ENCODE measurements at places on chromosomes 12 and 14. TPM values are rescaled to one million over a fixed set of nuclear protein-coding genes. Genes with fewer than 3 reads are reported as not detected.

Gene GALNT8
- 0.11 TPM for total RNA-seq

Gene PRB2
- total RNA-seq: not detected

- H3K36me3 ChIP-seq: no peaks in the 10 kb centered on the region
- DNase-seq: no peak
Observed at GRCh38 chr12:27285403-27285802, 41.3 kb downstream of the STK38L start.

- no peak overlapping the region for H3K27ac ChIP-seq
- peaks cover 37% of the 10 kb centered on the region for H3K4me1 ChIP-seq
- H3K4me3 ChIP-seq: peak overlapping the region; percentile 81
- no peaks in the 10 kb centered on the region for H3K36me3 ChIP-seq
- no peak for DNase-seq
- no peaks in the 10 kb centered on the region for H3K27me3 ChIP-seq
Observed at GRCh38 chr12:110744151-110744571, 1.5 kb upstream of the PPP1CC start.

Gene KLHDC2
- 52.3 TPM for total RNA-seq

DNA sequence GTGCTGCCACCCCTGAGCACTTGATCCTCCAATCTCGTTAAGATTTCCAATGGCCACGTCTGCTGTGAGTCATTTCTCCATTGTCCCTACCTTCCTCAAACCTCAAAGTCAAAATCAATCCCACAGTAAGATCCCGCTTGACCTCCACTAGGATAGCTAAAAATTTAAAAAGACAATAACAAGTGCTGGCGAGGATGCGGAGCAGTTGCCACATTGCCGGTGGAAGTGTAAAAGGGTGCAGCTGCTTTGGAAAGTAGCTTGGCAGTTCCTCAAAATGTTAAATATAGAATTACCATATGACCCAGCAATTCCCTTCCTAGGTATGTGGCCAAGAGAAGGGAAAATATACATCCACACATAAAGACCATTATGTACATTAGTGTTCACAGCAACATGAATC, 9.5 kb upstream of the BCL7A start:
- H3K27ac ChIP-seq: no peak overlapping the region
- no peaks in the 10 kb centered on the region for H3K27me3 ChIP-seq
- DNase-seq: no peak
- H3K4me3 ChIP-seq: no peak overlapping the region
- H3K4me1 ChIP-seq: peaks cover 14% of the 10 kb centered on the region
- H3K36me3 ChIP-seq: no peaks in the 10 kb centered on the region

Gene TBX3
- 46.4 TPM for total RNA-seq

DNA sequence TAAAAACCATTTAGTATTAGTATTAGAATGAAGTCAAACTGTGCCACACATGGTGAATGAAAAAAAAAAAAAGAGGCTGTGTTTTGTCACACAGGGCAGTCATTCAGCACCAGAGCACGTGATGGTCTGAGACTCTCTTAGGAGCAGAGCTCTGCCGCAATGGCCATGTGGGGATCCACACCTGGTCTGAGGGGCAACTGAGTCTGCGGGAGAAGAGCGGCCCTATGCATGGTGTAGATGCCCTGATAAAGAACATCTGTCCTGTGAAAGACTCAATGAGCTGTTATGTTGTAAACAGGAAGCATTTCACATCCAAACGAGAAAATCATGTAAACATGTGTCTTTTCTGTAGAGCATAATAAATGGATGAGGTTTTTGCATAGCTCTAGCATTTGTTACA, 12.2 kb upstream of the BDKRB1 start:
- H3K4me3 ChIP-seq: no peak overlapping the region
- no peaks in the 10 kb centered on the region for H3K36me3 ChIP-seq
- no peaks in the 10 kb centered on the region for H3K27me3 ChIP-seq
- H3K27ac ChIP-seq: no peak overlapping the region

Gene RASAL1
- total RNA-seq: 0.89 TPM

GRCh38 chr12:10214136-10214894, 1.6 kb downstream of the GABARAPL1 start:
- H3K4me1 ChIP-seq: peaks cover 32% of the 10 kb centered on the region
- H3K27ac ChIP-seq: peak overlapping the region; percentile 100
- H3K36me3 ChIP-seq: peaks cover 44% of the 10 kb centered on the region
- no peaks in the 10 kb centered on the region for H3K27me3 ChIP-seq
- DNase-seq: no peak

Gene RNU4-1
- 2,232 TPM for total RNA-seq

DNA sequence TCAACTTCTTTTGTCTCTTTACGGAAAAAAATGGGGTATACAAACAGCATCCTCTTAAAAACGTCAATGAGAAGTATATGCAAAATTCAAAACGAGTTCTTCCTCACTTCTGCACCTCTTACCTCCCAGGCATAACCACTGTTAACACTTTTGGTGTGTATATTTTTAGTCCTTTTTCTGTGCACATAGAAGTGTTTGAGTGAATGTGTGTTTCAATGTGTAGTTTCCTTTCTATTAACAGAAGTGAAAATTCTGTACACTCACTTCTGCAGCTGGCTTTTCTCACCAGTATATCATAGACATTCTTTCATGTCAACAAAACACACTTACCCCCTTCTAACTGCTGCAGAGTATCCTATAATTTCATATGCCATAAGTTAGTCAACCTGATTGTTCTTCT, 5.4 kb downstream of the UBR7 start:
- peaks cover 10% of the 10 kb centered on the region for H3K4me1 ChIP-seq
- no peak overlapping the region for H3K27ac ChIP-seq
- no peak overlapping the region for H3K4me3 ChIP-seq
- H3K27me3 ChIP-seq: no peaks in the 10 kb centered on the region
- H3K36me3 ChIP-seq: no peaks in the 10 kb centered on the region

Gene KIF21A
- 33.6 TPM for total RNA-seq

DNA sequence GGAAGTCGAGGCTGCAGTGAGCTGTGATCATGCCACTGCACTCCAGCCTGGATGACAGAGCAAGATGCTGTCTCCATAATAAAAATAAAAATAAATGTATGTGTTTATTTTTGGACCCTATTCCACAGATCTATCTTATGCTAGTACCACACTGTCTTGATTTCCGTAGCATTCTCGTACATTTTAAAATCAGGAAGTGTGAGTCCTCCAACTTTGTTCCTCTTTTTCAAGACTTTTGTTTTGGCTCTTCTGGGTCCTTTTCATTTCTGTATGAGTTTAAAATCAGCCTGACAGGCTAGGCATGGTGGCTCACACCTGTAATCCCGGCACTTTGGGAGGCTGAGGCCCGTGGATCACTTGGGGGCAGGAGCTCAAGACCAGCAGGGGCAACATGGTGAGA, 25.8 kb downstream of the DAO start:
- H3K36me3 ChIP-seq: no peaks in the 10 kb centered on the region
- no peaks in the 10 kb centered on the region for H3K4me1 ChIP-seq
- no peak overlapping the region for H3K27ac ChIP-seq
- H3K27me3 ChIP-seq: no peaks in the 10 kb centered on the region
- H3K4me3 ChIP-seq: no peak overlapping the region

GRCh38 chr12:26162905-26163304, 32.5 kb upstream of the SSPN start:
- DNase-seq: no peak
- H3K36me3 ChIP-seq: no peaks in the 10 kb centered on the region
- no peak overlapping the region for H3K4me3 ChIP-seq

Gene CAPZA3
- total RNA-seq: not detected

Gene BRAP
- 29.6 TPM for total RNA-seq

GRCh38 chr14:101276309-101277091, 284.8 kb upstream of the DIO3 start:
- H3K27me3 ChIP-seq: no peaks in the 10 kb centered on the region
- no peak overlapping the region for H3K4me3 ChIP-seq
- DNase-seq: no peak

Gene OSBPL8
- total RNA-seq: 60.1 TPM

- peaks cover 14% of the 10 kb centered on the region for H3K36me3 ChIP-seq
- no peaks in the 10 kb centered on the region for H3K27me3 ChIP-seq
- peak overlapping the region; percentile 79 for H3K4me3 ChIP-seq
- DNase-seq: no peak
Observed at GRCh38 chr12:6688543-6688998, 604 bp downstream of the ZNF384 start.

- no peak overlapping the region for H3K4me3 ChIP-seq
- no peaks in the 10 kb centered on the region for H3K27me3 ChIP-seq
- H3K4me1 ChIP-seq: peaks cover 15% of the 10 kb centered on the region
- H3K36me3 ChIP-seq: no peaks in the 10 kb centered on the region
- no peak for DNase-seq
- no peak overlapping the region for H3K27ac ChIP-seq
Observed at GRCh38 chr12:105348561-105348960, 18.1 kb downstream of the C12orf75 start.

- no peak overlapping the region for H3K4me3 ChIP-seq
- H3K36me3 ChIP-seq: no peaks in the 10 kb centered on the region
- H3K27me3 ChIP-seq: no peaks in the 10 kb centered on the region
- peak overlapping the region; percentile 58 for H3K27ac ChIP-seq
Observed at GRCh38 chr12:6180268-6181051, 19.7 kb upstream of the CD9 start.

Gene NAV3
- 2.2 TPM for total RNA-seq

Gene GOLT1B
- total RNA-seq: 30.5 TPM

DNA sequence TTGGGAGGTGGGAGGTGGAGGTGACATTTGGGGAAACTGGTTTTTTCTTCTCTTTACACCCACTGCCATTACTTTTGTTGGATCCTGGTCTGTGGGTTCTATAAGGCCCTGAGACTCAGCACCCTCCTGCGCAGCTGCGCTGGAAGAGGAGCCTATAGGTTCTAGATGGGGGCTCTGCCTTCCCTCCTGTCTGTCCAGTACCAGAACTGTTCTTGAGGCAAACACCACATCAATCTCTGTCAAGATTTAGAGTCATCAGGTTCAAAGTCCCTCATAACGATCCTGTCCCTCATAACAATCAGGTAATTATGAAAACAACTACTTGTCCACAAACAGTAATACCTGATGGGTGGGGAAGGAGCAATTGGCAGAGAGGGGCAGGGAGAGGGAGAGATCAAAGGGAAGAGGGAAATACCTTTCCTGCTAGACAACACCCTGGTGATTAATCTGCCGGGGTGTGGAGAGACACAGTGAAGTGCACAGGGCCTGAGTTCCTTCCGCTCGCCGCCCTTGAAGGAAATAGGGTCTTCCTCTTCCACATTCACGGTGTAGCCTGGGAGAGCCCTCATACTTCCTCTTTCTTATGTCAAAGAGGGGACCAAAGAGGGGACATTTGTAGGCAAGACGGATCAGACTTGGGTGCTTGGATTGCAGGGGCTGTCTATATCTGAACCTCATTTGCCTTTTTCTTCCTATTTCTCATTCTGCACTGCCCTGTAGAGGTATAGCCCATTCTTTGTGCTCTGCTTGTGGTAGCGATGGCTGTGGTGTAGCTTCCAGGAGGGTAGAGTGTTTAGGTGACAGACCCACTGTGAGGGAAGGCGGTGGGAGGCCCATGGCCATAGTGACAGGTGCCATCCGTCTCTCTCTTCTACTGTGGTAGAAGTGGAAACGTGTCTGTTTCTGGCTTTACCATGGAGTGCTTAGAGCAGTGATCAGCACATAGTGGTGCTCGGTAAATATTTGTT, 12.6 kb downstream of the GPRC5A start:
- H3K4me3 ChIP-seq: no peak overlapping the region
- DNase-seq: no peak
- no peaks in the 10 kb centered on the region for H3K27me3 ChIP-seq

DNA sequence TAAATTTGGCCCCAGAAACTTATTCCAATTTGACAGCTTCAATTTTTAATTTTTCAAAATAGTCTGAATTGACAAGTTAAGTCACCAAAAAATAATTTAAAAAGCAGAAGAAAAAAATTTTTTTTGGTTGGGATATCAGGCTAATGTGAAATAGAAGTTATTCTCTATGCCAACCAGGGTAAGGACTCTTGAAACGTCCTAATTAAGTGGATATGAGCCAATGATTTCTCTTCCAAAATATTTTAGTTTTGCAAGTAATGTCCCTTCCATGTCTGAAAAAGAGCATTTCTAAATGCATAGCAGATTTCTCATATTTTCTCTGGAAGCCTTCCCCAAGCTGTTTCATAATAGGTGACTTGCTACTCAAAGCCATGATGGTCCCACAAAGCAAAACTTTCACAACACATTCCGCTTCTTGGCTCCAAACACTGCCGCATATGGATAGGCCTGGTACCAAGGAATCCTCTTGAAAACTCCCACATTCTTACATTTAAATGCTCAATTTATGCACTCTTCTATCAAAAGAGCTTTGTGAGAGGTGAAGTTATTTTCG, 65.1 kb downstream of the SIX6 start:
- no peaks in the 10 kb centered on the region for H3K27me3 ChIP-seq
- H3K36me3 ChIP-seq: peaks cover 4% of the 10 kb centered on the region
- no peak for DNase-seq
- no peaks in the 10 kb centered on the region for H3K4me1 ChIP-seq
- no peak overlapping the region for H3K4me3 ChIP-seq

Gene RHOJ
- total RNA-seq: 4.8 TPM

GRCh38 chr12:49985981-49986380, 13.2 kb downstream of the AQP6 start:
- no peak for DNase-seq
- no peaks in the 10 kb centered on the region for H3K4me1 ChIP-seq
- H3K27me3 ChIP-seq: no peaks in the 10 kb centered on the region
- H3K4me3 ChIP-seq: no peak overlapping the region

DNA sequence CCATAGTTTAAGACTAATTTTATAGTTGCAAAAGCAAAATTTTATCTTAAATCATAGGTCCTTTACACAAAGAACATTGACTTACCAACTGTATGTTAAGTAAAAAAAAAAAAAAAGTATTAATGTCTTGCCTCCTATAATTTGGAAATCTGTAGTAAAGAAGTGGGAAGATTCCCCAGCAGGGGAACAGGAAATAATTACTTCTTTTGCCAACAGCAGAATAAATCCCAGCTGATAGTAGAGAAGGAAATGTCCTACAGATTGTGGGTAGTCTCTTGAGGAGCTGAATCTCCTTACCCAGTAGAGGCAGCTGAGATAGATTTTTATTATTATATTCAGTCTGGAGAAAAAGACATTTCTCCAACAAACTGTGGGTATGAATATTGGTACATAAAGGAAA, 193.7 kb downstream of the SLC6A15 start:
- no peak for DNase-seq
- H3K27me3 ChIP-seq: no peaks in the 10 kb centered on the region
- no peaks in the 10 kb centered on the region for H3K36me3 ChIP-seq
- no peak overlapping the region for H3K27ac ChIP-seq
- H3K4me1 ChIP-seq: no peaks in the 10 kb centered on the region

- DNase-seq: no peak
- peaks cover 26% of the 10 kb centered on the region for H3K27me3 ChIP-seq
- H3K4me1 ChIP-seq: no peaks in the 10 kb centered on the region
- H3K4me3 ChIP-seq: no peak overlapping the region
- H3K27ac ChIP-seq: no peak overlapping the region
Observed at GRCh38 chr14:100617410-100618317, 30.4 kb upstream of the BEGAIN start.

- peaks cover 6% of the 10 kb centered on the region for H3K4me1 ChIP-seq
- H3K27me3 ChIP-seq: no peaks in the 10 kb centered on the region
- no peak for DNase-seq
- no peak overlapping the region for H3K4me3 ChIP-seq
- H3K27ac ChIP-seq: no peak overlapping the region
- peaks cover 41% of the 10 kb centered on the region for H3K36me3 ChIP-seq
Observed at GRCh38 chr12:119683413-119683812, 15.5 kb downstream of the PRKAB1 start.

Gene IKZF4
- 8.0 TPM for total RNA-seq

Measured in psoas muscle (tissue), 8 donors.